ENCODE measurements at places on chromosomes 2 and 18. TPM values are rescaled to one million over a fixed set of nuclear protein-coding genes. Genes with fewer than 3 reads are reported as not detected.
A peak's percentile ranks its signal among the peaks of the same experiment; 100 is the strongest.

GRCh38 chr18:35460736-35461161, 37.0 kb downstream of the INO80C start:
- DNase-seq = no peak

DNA sequence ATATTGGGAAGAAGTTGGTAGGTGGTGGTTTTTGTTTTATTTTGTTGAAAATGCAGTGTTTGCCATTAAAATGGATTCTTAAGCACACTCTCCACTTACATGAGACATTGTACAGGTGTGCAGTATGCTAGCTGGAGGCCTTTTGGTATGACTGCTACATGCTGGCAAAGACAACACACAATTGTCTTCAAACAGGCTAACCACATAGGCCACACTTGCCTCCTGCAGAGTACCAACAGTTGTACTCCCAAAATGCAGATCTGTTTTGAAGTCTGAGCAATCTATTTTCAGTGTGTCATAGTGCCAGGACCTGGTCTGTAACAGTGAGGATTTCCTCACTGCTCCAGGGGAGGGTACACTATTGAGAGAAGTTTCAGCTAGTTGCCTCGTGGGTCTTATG, 213.6 kb downstream of the ZRANB3 start:
- no peak for DNase-seq

GRCh38 chr2:49194701-49195100, 40.4 kb upstream of the FSHR start:
- no peak for DNase-seq

DPP10 gene
- not detected for total RNA-seq

DNA sequence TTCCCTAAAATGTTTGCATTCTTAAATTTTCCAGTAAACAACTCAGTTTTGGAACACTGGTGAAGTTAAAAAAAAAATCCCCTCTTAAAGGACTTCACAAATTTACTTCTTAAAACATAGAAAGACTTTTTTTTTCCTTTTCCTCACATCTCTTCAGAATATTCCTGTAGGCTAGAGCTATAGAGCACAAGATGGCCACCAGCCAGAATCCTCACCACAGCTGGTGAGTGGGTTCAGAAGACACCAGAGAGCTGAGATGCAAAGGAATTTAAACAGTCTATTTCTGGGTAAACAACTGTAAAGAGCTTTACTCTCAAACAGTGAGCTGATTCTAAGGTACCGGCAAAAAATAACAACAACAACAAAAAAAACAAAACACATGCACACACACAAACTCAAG, 252.8 kb downstream of the LRP1B start:
- no peak for DNase-seq

DNA sequence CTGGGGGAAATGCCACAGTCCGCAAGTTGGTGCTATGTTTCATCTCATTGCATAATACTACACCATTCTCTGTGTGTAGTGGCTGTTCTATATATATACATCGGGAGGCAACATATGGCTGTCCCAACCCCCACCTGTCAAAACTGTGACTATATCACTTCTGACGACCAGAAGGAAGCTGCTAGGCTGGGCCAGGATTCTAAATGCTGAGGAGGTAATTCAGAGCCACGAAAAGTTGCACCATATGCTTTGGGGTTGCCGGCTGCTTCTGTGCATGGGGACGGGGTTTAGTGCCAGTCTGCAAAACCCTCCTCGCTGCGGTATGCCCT, 117.3 kb downstream of the MSH2 start:
- DNase-seq = no peak

ALPG gene
- not detected for total RNA-seq

- DNase-seq = peak; percentile 98
These were observed 47.4 kb downstream of the LRRFIP1 start for GRCh38 chr2:237674731-237675276.

CFAP65 gene
- total RNA-seq = not detected

DNA sequence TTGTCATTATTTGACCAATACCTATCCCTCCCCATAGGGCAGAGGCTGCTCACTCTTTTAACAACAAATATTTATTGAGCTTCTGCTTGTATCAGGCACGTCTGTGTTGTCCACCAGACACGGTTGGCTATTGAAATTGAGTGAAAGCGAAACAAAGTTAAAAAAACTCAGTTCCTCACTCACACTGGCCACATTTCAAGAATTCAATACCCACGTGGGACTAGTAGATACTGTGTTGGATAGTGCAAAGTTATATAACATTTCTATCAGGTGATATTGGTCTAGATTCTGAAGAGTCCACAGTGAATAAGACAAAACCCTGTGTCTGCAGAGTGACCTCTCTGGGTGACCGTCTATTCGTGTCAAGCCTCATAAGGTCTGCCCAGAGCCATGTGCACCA, 43.9 kb upstream of the GALR1 start:
- no peak for DNase-seq

- DNase-seq = peak; percentile 43
These were observed 239.4 kb downstream of the KLHL29 start for GRCh38 chr2:23624378-23624777.

KYNU gene
- total RNA-seq = 17.6 TPM

- DNase-seq = no peak
These were observed 316.4 kb downstream of the DSEL start for GRCh38 chr18:67199993-67200617.

GULP1 gene
- 14.5 TPM for total RNA-seq

PLCD4 gene
- total RNA-seq = 0.64 TPM

DNA sequence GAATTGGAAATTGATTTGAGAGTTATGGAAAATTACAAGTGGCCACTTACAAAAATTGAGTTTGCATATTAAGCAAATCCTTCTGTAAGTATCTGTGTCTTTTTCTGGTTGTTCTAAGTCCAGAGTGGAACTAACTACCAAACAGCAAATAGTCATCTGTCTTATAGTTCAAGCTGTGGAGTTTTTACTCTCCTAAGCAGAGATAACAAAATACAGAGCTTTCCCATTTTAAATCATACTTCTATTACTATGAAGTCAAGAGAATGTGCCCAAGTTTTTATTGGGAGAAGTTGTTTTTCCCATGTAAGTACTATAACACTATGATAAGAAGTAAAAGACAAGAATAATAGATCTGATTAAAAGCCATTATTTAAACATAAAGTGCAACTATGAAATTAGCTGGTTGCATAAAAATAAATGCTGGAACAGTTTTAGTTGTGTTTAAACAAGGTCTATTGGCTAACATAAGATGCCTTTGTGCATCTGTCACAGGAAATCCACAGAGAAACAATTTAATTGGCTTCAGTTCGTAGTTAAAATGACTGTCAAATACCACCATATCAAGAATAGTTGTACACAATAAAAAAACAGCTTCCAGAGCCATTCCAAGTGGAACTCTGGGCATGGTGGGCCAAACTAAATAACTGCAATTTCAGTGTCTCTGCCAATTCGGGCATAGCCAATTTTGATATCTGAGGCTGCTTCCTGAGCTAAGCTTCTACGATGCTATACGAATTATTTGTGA, 1467.4 kb upstream of the NXPH2 start:
- no peak for DNase-seq

DNA sequence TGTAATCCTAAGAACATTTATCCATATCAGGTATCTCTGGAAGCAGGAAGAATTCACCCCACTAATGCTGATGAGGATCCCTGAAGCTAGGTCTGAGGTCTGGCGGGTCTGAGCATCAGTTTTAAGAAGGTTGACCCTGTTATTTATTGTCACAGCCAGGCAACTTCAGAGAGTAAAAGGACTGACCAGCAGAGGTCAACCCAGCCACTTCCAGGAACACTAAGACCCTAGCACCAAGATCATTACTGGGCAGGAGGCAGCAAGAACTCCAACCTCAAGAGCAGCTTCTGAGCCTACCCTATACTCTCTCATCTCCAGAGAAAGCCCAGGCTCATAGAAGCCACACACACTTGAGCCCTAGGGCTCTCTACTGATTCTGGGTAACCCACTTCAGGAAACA, 901.4 kb downstream of the DCDC2C start:
- no peak for DNase-seq

GRCh38 chr2:62672601-62673000, 32.9 kb upstream of the EHBP1 start:
- no peak for DNase-seq

ASAP2 gene
- 2.9 TPM for total RNA-seq

Data from spleen (tissue), 13 donors.